ENCODE measurements at places on chromosomes 6 and 20. TPM values are rescaled to one million over a fixed set of nuclear protein-coding genes. Genes with fewer than 3 reads are reported as not detected.

The KIAA1755 gene
- total RNA-seq: 11.0 TPM

The EPPIN gene
- total RNA-seq: not detected

The LY6G5B gene
- total RNA-seq: 24.3 TPM

- no peak for DNase-seq
These were observed 85.4 kb downstream of the PLCG1 start for GRCh38 chr20:41222703-41223102.

DNA sequence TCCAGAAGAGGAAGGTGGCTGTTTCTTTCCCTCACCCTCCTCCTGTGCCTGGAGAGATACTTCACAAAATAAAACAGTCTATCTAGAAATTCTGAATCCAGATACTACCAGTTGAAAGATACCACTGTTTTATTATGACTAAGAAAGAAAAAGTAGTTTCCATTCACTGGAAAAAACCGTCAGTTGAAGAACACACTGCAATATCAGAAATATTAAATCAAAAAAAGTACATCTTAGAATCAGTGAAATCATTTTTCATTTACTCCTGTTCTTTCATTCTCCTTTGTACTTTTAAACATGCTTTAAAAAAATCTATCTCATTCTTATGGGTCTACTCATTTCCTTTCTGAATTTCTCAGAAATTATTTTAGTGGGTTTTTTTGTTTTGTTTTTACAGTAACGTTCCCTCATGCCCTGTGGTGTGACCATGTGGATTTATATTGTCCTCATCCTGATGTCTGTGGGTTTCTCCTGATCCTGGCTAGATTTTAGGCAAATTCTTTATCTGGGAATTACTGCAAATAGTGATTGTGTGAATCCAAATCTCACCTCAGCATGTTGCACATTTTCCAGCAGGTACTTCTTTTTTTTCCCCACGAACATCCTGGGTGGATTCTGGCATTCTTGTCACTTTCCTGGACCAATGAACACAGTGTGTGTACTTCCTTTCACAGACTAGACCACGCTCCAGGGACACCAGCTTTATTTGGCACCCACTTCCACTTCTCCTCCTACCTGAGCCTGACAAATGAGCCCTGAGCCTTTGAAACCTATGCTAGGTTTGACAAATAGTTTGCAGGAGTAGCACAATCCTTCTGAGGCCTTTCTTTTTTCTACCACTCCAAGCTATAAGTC lies 114.0 kb upstream of the LAMP5 start:
- no peak for DNase-seq

DNA sequence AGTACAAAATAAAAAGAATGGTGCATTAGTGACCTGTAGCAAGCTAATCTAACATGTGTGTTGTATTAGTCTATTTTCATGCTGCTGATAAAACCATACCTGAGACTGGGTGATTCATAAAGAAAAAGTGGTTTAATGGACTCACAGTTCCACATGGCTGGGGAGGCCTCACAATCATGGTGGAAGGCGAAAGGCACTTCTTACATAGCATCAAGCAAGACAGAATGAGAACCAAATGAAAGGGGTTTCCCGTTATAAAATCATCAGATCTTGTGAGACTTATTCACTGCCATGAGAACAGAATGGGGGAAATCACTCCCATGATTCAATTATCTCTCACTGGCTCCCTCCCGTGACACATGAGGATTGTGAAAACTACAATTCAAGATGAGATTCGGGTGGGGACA lies 45.4 kb upstream of the AIG1 start:
- no peak for DNase-seq

DNA sequence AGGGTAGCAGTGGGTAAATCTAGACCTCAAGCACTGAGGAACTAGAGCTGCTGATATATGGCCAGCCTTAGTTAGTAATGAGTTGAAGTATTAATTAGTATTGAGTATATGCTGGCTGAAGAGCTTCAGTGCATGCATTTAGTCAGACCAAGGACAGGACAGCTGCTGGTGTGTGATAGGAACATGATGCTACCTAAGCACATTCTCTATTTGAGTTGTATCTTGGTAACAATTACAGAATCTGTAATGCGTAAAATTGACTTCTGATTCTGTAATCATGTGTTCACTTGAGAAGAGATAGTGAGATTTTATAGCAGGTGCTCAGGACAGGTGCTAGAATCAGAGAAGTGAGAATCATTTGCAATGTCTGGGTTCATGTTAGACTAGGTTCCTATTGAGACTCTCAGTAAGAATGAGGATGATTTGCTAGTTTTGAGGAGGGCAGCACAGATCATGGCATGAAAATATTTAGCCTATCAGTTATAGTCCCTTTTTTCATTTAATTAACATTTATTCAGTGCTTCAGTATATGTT lies 369.4 kb upstream of the HS3ST5 start:
- DNase-seq: no peak

All from thoracic aorta (tissue), 2 donors.